ENCODE measurements at places on chromosomes 12 and 14. TPM values are rescaled to one million over a fixed set of nuclear protein-coding genes. Genes with fewer than 3 reads are reported as not detected.

Gene DTX3
- 23.8 TPM for total RNA-seq

- DNase-seq, result no peak
Measured at GRCh38 chr14:70354204-70354603, 5.3 kb downstream of the COX16 start.

DNA sequence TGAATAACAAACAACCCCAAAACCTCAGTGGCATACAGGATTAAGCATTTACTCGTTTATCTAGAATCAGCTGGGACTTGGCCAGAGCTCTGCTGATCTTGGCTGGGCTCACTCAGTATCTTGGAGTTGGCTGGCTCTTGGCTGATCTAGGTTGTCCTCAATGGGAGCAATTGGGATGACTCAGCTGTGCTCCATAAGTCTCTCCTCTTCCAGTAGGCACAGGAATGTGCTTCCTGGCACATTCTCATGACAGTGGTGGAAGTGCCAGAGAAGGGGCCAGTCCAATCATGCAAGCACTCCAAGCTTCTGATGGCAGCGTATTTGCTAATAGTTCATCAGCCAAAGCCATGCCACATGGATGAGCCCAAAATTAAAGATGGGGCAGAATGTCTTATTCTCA, 41.7 kb upstream of the ANO4 start:
- DNase-seq, result no peak

DNA sequence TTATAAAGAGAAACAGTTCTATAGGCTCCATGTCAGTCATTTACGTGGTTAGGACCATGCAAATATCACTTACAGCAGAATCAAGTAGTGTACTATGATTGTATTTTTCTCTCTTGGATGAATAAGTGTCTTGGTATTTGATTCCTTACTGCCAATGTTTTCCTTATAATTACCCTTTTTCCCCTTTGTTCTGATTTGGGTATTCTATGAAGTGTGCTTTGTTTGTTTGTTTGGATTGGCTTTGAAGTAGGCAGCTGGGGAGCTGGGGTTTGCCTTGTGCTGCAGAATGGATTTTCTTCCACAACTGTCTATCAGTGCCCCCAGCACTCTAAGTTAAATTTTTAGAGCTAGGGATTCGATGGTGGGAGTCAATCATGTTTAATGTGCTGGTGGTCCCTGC, 12.4 kb downstream of the TMEM120B start:
- DNase-seq, result no peak

GRCh38 chr12:62319058-62319457, 58.9 kb downstream of the USP15 start:
- no peak for DNase-seq

Data from Right ventricle myocardium inferior (tissue), 1 donor.